ENCODE measurements at places on chromosomes 2 and 18.

DNA sequence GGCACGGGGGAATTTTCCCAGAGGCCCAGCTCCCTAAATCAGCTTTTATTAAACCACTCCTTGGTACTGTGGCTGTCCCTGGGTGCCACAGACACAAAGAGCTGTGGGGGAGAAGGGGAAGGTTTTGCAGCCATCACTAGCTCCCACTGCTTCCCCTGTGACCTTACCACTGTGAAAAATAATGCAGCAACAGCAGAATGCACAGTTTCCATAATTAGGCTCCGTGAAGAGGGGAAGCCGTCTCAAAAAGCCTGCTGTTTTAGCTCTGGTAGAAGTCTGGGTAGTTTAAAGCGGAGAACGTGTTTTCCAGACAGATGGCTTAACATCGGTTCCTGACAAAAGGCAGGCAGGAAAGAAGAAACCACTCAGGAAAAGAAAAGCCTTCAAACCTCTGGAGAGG lies 27.5 kb upstream of the CAB39 start:
- no peak for DNase-seq

- no peak for DNase-seq
Observed at GRCh38 chr2:240213476-240214421, 73.3 kb upstream of the OTOS start.

DNA sequence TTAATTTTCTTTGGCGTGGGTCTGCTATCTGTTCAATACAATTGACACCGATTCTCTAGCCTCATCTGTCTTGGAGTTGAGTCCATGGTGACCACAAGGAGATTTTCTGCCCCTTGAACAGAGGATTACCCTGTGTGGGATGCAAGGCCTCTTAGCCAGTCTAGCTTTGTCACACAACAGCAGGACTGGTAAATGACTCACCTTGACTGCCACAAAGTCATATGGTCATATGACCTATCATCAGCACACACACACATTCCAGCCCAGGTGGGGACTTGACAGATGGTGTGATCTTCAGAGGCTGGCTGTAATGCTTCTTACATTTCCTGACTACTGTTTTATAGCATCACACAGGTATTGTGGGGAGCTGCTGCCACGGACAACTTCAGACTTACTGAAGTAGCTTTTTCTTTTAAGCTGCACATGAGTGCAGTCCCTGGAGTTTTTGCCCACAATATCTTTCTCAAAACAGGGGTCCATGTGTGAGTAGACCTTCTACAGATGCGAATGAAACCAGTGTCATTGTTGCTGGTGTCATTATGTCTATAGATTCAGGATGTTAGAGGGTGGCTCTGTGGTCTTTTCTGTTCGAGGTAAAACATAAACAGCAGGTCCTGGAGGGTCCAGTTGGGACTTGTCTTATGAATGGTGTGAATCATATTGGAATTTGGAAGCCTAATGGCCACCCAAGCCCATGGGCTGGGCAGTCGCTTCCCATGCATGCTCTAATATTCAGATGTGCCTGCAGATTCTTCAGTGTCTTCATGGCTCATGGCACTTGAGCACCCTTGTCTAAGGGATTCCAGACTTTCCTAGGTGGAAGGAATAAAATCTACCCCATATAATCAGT lies 18.6 kb upstream of the ACOXL start:
- DNase-seq = no peak

- DNase-seq = no peak
Observed at GRCh38 chr2:120869036-120869729, 133.5 kb downstream of the GLI2 start.

- no peak for DNase-seq
Observed at GRCh38 chr18:45837283-45838070, 12.0 kb downstream of the SIGLEC15 start.

DNA sequence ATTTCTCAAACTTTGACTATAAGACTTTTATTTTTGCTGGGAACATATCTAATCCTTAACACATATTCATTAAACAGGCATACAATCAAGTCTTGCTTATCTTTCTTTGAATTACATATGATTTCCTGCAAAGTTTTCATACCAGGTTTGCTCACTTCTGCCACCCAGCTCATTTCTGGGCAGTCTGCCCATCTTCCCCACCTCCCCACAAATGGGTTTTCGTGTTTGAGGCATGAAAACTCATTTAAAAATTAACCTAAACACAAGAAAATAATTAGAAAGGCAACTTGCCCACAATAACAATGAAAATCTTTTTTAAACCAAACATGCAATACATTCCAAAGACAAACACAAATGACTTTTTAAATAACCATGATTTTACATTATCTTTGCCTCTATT lies 3.4 kb downstream of the CHST9 start:
- DNase-seq = no peak

- no peak for DNase-seq
Observed at GRCh38 chr2:177771191-177771590, 301.4 kb downstream of the PDE11A start.

- no peak for DNase-seq
Observed at GRCh38 chr2:101762451-101763171, 65.1 kb downstream of the MAP4K4 start.

DNA sequence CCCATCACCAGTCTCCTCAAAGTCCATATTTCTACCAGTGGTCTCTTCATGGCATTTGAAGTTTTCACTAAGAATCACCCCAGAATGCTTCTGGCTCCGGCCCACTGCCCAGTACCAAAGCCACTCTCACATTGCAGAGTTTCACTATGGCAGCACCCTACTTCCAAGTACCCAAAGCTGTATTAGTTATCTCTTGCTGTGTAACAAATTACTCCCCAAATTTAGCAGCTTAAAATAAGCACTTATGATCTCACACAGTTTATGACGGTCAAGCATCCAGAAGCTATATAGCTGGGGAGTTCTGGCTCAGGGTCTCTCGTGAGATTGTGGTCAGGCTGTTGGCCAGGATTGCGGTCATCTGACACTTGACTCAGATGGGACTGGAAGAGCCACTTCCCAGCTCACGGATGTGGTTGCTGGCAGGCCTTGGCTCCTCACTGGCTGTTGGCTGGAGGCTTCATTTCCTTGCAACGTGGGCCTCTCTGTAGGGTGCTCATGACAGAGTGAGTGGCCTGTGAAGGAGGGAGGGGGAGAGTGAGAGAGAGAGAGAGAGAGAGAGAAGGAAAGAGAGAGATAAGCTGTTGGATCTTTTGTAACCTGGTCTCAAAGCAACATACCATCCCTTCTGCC lies 189.5 kb downstream of the CTIF start:
- DNase-seq = no peak

- DNase-seq = no peak
Observed at GRCh38 chr2:38281095-38281742, 95.9 kb downstream of the ATL2 start.

- DNase-seq = no peak
Observed at GRCh38 chr2:199589306-199589705, 131.6 kb upstream of the SATB2 start.

DNA sequence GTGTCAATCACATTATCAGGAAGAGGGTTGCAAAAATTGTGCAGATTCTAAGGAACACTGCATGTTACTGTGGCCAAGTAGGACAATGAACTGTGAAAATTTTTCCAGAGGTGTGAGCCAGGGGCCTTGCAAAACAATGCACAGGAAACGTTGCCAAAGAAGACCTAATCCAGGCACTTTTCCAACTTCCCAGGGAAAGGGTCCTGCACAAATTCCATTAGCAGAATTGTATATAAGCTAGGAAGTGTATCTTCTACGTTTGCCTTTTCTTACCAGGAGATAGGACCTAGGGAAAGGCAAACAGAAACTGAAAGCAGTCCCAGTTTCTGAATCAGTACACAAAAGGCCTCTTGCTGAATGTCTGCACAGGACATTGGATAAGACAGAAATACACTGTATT lies 1888.3 kb upstream of the CELF4 start:
- DNase-seq = no peak

GRCh38 chr2:167380555-167380954 lies 492.3 kb downstream of the XIRP2 start:
- DNase-seq = no peak

DNA sequence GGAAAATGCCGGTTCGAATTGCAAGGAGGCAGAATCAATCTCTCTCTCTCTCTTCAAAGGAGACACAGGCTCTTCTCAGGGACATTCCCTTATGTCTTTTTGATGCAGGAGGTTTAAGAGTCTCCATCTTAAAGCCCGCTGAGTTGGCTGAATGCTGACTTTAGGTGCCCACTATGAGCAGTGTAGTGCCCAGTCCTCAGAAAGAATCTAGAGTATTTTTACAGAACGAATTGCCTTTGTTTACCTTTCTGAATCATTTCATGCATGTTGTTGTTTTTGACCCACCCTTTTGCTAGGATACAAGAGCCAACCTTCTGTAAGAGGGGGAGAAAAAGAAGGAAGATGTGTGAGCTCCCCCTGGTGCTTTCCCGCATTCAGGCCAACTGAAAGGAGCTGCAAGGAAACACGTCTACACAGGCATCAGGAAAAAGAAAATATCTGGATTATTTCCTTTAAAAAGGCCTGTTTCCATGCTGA lies 193.5 kb upstream of the TCF4 start:
- DNase-seq = no peak

DNA sequence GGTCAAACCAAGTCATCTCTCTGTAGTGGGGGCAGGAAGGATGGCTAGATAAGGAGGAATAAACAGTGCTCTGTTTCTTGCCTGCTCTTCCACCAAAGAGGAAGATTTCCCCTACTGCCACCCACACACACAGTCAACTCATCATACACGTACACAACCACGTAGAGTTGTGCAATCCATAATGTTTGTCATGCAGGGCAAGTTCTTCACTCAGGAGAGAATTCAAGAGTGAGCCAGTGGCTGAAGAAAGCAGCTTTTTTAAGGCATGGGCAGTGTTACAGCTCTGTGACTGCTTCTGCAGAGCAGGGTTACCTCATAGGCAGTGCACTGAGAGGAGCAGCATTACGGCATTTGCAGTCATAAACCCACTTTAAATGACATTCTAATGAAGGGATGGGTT lies 283.0 kb downstream of the RND3 start:
- DNase-seq = no peak

- no peak for DNase-seq
Observed at GRCh38 chr2:150424406-150424805, 63.1 kb downstream of the RND3 start.

DNA sequence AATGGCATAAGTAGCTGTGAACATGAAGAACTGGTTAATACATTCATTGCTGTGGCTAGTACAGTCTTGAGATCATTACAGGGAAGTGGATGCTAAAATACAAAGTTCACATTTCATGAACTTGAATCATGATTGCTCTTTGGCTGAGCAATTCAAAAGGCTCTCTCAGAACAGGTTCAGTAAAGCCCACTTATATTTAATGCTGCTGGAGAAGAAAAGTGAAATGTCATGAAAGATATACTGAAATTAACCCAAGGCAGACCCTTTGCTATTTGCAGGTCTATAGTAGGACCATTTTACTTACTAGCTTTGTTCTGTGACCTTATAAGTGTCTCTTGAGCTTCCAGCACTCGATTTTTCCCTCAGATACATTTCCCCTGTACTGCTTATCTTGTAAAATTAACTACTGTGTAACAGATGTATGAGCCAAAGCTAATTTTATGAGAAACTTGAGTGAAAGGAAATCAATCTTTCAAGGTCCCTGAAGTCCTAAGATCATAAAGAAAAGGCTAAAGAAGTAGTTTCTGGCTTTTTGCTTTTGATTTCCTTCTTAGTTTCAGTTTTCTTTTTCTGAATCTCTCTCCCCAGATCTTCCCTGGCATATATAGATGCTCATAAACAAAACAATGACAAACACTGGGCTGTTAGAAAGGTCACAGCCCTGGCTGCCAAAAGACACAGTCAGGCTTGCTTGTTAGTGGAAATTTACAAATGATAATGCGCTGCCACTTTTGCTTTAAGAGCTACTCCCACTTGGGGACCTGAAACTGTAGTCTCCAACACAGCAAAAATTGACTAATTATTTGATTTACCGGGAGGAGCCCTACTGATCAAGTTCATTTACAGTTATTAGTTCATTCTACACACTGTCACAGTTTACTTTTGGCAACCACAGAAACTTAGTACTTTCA lies 132.7 kb upstream of the XPO1 start:
- no peak for DNase-seq

DNA sequence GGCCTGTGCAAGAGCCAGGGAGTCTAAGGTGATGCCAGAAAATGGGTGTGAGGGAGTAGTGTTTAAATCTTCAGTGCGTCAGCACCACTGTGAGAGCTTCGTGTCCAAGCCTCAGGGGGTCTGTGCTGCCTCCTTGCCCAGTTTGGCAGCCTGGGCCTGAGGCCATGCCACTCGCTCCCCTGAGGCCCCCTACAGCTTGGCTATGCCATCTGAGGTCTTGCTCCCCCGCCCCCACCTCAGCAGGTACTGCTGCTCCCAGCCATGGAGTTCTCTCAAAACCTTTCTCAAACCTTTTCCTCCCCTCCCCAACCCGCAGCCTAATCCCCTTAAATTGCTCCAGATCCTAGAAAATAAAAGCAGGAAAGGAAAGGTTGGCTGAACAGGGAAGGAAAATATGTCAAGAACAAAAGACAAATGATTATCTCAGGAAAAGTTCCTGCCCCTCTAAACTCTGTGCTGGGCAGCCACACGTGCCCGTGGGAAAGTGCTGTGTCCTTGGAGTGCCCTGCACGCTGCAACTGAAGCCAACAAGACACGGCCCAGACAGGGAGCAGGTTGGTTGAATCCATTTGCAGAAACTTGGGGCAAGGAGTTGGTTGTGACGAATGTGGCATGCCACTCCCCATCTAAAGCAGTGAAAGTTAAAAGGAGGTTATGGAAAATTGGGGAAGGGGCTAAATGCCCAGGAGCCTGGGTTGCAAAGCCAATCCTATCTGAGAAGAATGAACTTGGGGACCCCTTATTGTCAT lies 61.2 kb downstream of the ATOH8 start:
- DNase-seq = no peak

GRCh38 chr2:33008716-33009115 lies 62.0 kb downstream of the LTBP1 start:
- DNase-seq = no peak

GRCh38 chr2:26126074-26126473 lies 46.8 kb upstream of the GAREM2 start:
- no peak for DNase-seq

DNA sequence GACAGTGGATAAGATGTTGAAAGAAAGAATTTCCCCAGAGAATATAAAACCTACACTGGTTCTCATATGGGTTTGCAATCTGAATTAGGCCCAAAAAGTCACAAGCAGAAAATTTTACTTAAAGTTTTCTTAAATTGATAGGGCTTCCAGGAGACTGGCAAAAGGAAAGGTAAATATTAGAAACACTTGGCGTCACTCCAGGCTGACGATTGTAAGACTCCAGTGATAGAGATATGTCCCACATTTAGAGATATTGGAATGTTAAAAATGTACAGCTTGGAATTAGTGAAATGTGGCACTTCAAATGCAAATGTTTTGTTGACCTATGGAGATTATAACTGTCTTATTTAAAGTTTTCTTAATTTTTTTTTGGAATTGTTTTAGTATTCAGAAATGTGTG lies 14.0 kb downstream of the YIPF4 start:
- DNase-seq = no peak

DNA sequence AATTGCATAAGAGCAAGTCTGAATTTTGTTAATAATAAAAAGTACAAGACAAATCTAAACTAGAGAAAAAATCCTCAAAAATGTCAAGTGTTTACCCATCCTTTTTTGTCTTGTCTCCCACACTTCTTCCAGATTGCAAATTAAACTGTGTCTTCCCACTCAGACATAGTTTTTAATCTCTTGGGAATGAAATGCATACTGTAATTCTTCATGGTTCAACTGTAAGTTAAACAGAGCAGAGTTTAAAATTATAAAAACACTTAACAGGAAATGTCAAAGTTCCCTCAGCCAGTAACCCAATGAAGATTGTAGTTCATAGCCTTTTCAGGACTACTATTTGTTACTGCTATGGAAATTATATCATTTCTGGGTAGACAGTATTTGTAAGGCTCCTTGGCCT lies 171.8 kb downstream of the UBE2E3 start:
- DNase-seq = no peak
